ENCODE measurements at places on chromosomes 7 and 10.
A peak's percentile ranks its signal among the peaks of the same experiment; 100 is the strongest.

- no peak for DNase-seq
Observed at GRCh38 chr10:83764666-83765065, 374.6 kb upstream of the GHITM start.

DNA sequence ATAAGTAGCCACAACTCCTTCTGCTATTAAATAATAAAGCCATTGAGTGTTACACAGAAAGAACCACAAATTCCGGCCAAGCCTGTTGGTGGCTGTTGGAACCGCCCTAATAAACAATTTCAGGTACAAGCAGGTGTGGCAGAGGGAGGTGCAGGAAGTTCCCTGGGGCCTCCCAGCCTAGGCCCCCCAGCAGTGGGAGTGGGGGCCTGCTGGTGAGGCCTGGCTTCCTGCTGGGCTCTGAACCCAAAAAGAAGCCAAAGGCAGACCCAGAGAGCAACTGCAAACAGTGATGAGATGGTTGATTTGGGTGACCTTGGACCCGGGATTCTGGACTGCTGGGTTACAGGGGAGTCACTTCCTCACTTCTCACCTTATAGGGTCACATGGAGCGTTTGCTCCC lies 21.0 kb upstream of the LMTK2 start:
- DNase-seq, result peak; percentile 41

DNA sequence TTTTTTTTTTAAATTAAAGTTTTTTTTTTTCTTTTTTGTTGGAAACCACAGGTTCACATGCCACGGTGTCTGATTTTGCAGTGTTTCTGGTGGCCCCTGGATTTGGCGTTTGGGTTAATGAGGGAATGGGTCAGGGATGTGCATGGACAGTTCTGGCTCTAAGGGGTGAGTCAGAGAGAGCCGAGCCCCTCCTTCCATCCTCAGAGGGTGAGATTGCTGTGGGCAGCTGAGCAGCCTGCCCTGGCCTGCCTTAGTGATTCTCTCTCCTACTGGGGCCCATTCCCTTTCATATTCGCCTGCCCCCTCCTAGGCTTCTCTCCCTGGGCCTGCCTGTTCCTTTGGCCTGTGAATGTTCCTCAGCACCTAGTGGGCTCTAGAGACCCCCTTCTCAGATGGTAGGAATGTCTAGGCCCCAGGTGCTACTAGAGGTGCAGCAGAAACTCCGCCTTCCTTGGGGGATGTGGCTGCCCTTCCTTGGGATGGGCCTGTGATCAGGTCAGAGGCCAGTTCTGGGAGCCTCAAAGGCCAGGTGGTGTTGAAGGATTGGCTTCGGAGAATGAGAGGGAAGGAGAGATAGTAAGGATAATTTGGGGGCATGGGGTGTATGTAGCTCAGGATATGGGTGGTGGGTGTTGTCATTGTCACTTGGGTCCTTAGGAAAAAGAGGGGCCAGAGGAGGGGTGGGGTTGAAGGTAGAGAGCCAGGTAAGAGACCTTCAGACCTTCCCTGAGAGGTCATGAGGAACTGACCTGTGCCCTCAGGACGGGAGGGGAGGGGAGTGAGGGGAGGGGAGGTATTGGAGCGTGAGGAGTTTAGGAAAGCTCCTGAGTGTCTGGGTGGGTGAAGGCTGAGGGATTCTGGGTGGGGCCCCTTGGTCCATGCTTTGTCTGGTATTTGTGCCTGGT lies 19.8 kb downstream of the TSPAN14 start:
- DNase-seq, result peak; percentile 59

DNA sequence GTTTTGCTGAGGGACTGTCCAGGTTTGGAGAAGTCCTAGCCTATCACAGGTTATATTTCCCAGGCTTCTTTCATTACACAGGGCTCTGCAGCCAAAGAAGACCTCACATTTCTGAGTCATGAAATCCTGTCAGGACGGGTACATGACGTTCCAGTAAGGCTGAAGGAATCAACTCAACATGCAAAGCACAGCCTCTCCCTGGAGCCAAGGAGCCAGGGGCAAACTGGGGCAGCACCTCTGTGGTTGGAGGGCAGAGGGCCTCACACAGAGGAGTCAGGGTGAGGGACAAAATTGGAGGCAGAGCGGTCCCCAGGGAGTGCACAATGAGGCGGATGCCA lies 116.3 kb upstream of the GDF10 start:
- no peak for DNase-seq

Measured in activated effector memory CD4-positive, alpha-beta T cell treated with anti-CD3 and anti-CD28 coated beads, Interleukin-2, amount 50 U/mL, for 16 hours (primary cell).